CD8-positive, alpha-beta memory T cell (primary cell): ENCODE measurements at places on chromosomes 1 and 21. TPM values are rescaled to one million over a fixed set of nuclear protein-coding genes. Genes with fewer than 3 reads are reported as not detected.

The PPIAL4G gene
- 0.44 TPM for total RNA-seq

The CD48 gene
- total RNA-seq: 224 TPM

The TNFRSF18 gene
- 91.0 TPM for total RNA-seq

The NOL9 gene
- 57.8 TPM for total RNA-seq

The BATF3 gene
- 159 TPM for total RNA-seq

The DIPK1A gene
- total RNA-seq: 12.9 TPM

The PAQR7 gene
- 8.1 TPM for total RNA-seq
